ENCODE measurements at places on chromosomes 7 and 10. TPM values are rescaled to one million over a fixed set of nuclear protein-coding genes. Genes with fewer than 3 reads are reported as not detected.
A peak's percentile ranks its signal among the peaks of the same experiment; 100 is the strongest.

METTL27 gene
- 0.48 TPM for total RNA-seq

DNA sequence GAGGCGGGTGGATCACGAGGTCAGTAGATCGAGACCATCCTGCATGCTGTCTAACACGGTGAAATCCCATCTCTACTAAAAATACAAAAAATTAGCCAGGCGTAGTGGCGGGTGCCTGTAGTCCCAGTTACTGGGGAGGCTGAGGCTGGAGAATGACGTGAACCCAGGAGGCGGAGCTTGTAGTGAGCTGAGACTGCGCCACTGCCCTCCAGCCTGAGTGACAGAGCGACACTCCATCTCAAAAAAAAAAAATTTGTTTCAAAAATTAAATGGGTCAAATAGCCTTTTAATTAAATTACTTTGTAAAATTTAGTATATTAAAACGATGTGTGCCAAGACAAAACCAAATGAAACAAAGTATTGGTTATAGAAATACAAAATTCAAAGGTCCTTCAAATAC is 6.8 kb upstream of the MRC1 start:
- no peak for DNase-seq

DNA sequence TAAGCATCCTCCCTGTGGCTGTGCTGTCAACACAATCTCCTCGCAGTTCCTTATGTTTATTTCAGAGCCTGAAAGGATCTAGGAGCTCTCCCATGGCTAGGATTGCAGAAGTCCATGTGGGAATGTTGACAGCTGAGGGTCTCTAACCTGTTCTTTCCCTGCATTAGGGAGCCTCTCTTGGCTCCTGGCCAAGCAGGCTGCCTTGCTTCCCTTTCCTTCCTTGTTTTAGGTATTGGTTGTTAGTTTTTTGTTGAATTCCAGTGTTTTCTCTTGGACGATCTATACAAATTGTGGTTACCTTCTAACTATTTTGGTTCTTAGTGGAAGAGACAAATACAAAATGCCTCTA is 171.8 kb downstream of the MLLT10 start:
- no peak for DNase-seq

TRPV5 gene
- total RNA-seq, result not detected

- DNase-seq, result no peak
These were observed 359.4 kb upstream of the NFE2L3 start for GRCh38 chr7:25792586-25792985.

TRIM50 gene
- not detected for total RNA-seq

- no peak for DNase-seq
These were observed 292.9 kb downstream of the PTEN start for GRCh38 chr10:88156341-88156740.

FXYD4 gene
- total RNA-seq, result not detected

- no peak for DNase-seq
These were observed 2.5 kb upstream of the HNRNPF start for GRCh38 chr10:43411536-43411935.

- DNase-seq, result peak; percentile 91
These were observed 237.2 kb upstream of the KAT6B start for GRCh38 chr10:74589226-74589673.

GRCh38 chr7:30983042-30983913 is 19.5 kb downstream of the GHRHR start:
- peak; percentile 92 for DNase-seq
